Stimulated activated CD8-positive, alpha-beta memory T cell treated with anti-CD3 and anti-CD28 coated beads, Interleukin-2, amount 100 ng/mL, for 48 hours (primary cell): ENCODE measurements at places on chromosomes 7 and 10.

DNA sequence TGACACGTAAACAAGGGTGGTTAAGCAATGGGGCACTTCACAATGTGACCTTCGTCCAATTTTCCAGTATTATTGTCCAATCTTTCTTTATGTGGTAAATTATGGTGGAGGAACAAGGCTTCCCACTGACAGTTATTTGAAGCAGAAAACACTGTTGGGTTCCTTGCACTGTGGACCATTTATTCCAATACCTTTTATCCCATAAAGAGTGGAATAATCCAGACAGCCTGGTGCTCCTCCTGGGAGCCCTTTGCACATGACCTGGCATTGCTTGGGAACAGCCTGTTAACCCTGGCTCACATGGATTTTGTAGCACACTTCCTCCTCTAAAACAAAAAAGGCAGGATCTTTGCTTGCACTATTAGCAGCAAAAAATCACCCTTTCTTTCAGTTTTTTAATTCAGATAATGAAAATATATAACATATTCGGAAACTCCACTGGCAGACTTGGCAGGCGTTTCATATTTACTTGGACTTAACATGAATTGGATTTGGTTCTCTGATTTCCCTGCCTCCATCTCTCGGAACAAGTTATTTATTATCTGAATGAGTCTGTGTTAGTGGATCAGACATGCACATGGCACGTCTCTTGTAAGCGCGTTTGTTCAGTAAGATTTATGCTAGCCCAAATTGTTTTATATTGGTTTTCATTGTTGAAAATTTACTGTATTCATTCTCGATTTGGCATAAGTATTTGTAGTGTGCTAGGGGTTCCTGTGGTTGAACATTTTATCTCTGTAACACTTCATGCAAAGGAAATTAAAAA, 59.3 kb downstream of the BMPER start:
- DNase-seq = no peak

GRCh38 chr10:84188815-84189214, 5.5 kb upstream of the CDHR1 start:
- DNase-seq = no peak

DNA sequence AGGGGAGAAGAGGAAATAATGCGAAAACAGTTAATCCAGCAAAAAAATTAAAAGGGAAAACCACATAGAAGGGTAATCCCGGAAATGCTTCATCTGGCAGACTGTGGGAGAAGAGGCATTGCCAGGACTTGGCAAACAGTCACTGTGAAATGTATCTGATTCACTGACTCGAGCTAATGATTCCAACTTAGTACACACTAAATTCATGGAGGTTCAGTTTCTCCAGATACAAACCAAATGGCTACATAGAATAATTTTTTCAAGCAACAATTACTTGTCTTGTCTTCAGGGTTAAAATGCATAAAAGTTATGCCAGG, 36.4 kb downstream of the GDI2 start:
- no peak for DNase-seq

- DNase-seq = no peak
These were observed 50.0 kb downstream of the AMZ1 start for GRCh38 chr7:2737771-2738540.

GRCh38 chr10:58648131-58648530, 135.5 kb downstream of the BICC1 start:
- DNase-seq = no peak

DNA sequence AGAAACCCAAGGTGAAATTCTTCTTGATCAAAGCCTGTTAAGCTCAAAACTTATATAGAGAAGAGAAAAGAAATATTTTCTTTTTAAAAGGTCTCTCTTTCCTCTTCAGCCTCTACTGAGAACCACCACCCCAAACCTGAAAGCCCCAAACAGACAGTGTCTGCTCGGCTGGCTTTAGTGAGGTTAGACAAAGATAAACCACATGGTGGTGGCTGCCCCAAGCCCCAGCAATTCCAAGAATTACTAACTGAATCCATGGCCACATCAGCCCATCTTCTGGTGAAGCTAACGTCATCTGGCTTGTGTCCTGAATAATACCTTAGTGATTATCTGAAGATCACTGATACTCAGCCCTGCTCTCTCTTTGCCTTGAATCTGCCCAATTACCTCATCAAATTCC, 275.0 kb downstream of the ELMO1 start:
- no peak for DNase-seq

DNA sequence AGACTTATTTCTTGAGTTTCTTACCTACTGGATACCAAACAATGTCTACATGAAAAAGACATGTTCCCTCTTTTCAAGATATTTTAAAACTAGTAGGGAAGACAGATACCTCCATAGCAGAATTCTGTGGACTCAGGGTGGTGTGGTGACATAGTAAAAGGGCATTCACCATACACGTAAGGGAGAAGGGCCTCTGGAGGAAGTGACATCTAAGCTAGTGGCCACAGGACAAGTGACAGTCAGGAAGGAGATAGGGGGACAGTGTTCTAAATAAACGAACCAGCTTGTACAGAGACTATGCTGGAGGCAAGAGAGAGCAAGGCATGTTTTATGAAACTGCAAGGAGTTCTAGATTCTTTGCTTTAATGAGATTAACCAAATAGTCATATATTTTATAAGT, 321.7 kb upstream of the LRGUK start:
- no peak for DNase-seq

DNA sequence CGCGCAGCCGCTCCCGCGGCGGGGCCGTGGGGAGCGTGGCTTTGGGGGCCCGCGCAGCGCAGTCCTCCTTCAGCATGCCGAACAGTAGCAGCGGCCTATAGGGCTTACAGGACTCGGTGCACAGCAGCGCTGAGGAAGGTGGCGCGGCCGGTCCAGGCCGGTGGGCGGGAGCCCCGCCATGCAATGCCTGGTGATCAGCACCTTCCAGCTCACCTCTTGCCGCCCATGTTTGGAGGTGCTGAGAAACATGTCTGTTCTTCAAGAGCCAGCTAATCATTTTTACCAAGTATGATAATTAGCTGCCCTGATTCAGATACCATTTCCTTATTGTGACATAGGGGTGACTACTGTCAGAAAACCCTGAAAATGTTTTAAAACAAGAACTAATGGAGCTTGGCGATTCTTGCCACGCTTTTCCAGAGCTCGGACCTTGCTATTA, 33.5 kb upstream of the SFTPD start:
- DNase-seq = no peak

- DNase-seq = peak; percentile 28
These were observed 63.4 kb downstream of the CAV1 start for GRCh38 chr7:116588225-116588624.

GRCh38 chr10:110676016-110676415, 31.9 kb downstream of the RBM20 start:
- no peak for DNase-seq

DNA sequence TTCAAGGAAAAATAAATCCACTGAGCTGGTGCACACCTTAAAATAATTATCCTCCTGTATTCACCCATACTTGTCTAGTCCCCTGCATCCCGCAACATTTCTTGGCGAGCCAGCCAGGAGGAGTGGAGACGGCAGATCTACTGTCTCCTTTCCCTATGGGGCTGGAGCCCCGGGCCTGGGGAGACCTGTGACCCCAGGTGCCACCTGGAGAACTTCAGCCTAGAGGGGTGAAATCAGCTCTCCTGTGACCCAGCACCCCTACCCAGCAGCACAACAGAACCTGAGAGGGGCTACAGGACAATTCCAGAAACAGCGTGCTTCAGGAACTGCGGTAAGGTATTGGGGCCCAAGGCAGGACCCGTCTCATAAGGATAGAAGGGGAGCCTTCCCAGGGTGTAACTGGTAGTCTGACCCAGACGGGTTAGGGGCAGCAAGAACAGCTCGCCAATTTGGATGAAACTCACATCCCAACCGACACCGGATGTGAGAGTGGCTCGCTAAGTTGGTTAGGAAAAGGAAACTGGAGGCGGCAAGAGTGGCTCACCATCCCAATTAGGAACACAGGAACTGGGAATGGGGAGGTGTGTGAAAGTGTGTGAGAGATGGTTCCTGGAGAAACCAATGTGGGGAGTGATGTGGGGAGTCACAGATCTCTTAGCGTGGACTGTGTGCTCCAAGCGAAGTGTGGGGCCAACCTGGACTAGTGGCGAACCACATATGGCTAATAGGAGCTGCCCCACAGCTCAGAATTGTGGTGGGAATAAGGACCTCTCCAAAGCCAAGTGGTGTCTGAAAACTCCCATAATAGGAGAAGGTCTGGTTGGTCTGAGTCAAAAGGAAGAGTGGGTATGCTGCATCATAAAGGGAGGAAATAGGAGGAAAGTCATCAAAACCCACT, 15.1 kb upstream of the DENND2A start:
- no peak for DNase-seq

GRCh38 chr7:156764016-156764669, 123.6 kb downstream of the RNF32 start:
- no peak for DNase-seq

- DNase-seq = no peak
These were observed 145.7 kb upstream of the FERD3L start for GRCh38 chr7:19290968-19291367.

DNA sequence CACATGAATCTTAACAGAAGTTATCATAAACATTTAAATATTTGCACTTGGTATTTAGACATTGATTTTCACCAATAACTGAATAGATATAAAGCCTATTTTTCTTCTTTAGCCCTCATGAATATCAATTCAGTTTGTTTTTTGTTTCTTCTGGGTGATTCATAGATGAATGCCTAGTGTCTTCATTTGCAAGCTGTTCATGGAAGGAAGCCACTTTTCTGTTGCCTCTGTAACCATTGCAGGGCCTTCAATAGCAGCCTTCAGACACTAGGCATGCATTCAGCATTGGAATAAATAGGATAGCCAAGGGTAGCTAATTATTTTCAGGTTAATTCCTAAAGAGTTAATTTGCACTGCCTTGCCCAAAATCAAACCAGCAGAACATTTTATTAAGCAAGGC, 375.3 kb downstream of the DPP6 start:
- DNase-seq = no peak

GRCh38 chr7:136883046-136883445, 14.6 kb downstream of the CHRM2 start:
- no peak for DNase-seq

DNA sequence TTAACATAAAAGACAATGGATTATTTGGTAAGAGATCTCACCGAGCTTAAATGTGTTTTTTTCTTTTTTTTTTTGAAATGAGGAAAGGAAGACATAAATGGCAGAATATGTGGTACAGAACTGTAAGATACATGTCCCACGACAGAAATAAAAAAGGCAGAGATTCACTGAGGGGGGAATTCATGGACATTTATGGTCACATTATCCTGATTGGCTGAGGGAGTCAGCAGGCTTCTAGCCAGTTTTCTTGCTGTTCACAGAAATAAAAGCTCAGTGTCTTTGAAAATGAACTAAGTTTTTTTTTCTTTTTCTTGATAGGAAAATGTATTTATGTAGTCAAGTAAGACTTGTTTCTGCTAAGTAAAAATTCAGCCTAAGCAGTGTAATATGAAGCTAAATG, 8.2 kb upstream of the FAS start:
- no peak for DNase-seq

GRCh38 chr10:124675824-124676223, 68.4 kb downstream of the FAM53B start:
- DNase-seq = no peak

DNA sequence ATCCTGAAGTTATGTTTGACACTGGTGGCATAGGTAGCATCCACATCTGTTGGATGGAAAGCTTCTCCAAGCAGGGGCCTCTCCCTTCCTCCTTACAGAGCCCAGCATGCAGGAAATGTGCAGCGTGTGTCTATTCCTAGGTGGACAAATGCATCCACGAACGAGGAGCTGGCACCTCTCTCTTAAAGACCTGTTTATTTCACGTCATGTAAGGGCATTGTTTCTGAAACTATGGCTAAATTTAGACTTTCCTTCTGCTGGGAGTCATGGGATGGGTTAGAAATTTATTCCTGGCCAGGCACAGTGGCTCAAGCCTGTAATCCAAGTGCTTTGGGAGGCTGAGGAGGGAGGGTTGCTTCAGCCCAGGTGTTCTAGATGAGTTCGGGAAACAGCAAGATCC, 208.4 kb upstream of the SVIL start:
- DNase-seq = no peak
